ENCODE measurements at places on chromosomes 6 and 20. TPM values are rescaled to one million over a fixed set of nuclear protein-coding genes. Genes with fewer than 3 reads are reported as not detected.

DNA sequence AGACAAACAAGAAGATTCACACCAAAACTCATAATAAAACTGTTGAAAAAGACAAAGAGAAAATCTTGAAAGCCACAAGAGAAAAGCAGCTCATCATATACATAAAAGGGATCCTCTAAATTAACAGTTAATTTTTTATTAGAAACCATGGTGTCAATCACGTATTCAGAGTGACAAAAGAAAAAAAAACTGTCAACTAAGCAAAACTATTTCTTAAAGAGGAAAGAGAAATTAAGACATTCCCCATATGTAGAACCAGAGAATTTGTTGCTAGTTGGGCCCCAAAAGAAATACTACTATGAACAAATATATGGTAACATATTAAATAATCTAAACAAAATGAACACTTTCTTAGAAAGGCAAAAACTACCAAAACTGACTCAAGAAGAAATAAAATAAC lies 74.3 kb upstream of the TENT5A start:
- H3K27ac ChIP-seq: no peak overlapping the region
- H3K27me3 ChIP-seq: no peaks in the 10 kb centered on the region
- DNase-seq: no peak
- no peaks in the 10 kb centered on the region for H3K36me3 ChIP-seq
- H3K4me3 ChIP-seq: no peak overlapping the region
- H3K4me1 ChIP-seq: no peaks in the 10 kb centered on the region

DNA sequence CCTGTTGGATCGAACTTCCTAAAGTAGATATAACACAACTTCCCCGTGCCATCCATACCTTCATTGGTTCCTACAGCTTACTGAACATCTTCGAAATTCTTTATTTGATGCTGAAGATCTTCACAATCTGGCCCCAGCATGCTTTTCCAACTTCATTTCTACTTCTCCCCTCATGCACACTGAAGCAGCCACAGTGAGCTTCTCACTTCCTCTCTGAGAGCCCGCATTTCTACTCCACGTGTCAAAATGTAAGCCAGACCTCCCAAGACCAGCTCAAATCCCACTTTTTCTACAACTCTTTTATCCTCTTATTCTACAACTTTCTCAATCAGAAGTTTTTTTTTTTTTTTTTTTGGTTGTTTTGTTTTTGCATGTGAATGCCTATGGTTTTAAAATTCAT lies 254.7 kb downstream of the GMPR start:
- peaks cover 2% of the 10 kb centered on the region for H3K36me3 ChIP-seq
- DNase-seq: no peak
- peak overlapping the region; percentile 37 for H3K27ac ChIP-seq

- no peaks in the 10 kb centered on the region for H3K36me3 ChIP-seq
- H3K4me1 ChIP-seq: no peaks in the 10 kb centered on the region
- H3K27me3 ChIP-seq: peaks cover 5% of the 10 kb centered on the region
- H3K4me3 ChIP-seq: no peak overlapping the region
These were observed 327.3 kb upstream of the HSF2 start for GRCh38 chr6:122072014-122072647.

GRCh38 chr6:150258381-150258780 lies 110.4 kb upstream of the IYD start:
- H3K4me1 ChIP-seq: peaks cover 22% of the 10 kb centered on the region
- no peak overlapping the region for H3K27ac ChIP-seq
- peaks cover 32% of the 10 kb centered on the region for H3K27me3 ChIP-seq
- DNase-seq: no peak

- no peaks in the 10 kb centered on the region for H3K4me1 ChIP-seq
- H3K27me3 ChIP-seq: no peaks in the 10 kb centered on the region
- H3K4me3 ChIP-seq: no peak overlapping the region
- H3K36me3 ChIP-seq: no peaks in the 10 kb centered on the region
- no peak for DNase-seq
These were observed 265.2 kb upstream of the RIN2 start for GRCh38 chr20:19492687-19493336.

The ATRN gene
- total RNA-seq: 6.8 TPM

DNA sequence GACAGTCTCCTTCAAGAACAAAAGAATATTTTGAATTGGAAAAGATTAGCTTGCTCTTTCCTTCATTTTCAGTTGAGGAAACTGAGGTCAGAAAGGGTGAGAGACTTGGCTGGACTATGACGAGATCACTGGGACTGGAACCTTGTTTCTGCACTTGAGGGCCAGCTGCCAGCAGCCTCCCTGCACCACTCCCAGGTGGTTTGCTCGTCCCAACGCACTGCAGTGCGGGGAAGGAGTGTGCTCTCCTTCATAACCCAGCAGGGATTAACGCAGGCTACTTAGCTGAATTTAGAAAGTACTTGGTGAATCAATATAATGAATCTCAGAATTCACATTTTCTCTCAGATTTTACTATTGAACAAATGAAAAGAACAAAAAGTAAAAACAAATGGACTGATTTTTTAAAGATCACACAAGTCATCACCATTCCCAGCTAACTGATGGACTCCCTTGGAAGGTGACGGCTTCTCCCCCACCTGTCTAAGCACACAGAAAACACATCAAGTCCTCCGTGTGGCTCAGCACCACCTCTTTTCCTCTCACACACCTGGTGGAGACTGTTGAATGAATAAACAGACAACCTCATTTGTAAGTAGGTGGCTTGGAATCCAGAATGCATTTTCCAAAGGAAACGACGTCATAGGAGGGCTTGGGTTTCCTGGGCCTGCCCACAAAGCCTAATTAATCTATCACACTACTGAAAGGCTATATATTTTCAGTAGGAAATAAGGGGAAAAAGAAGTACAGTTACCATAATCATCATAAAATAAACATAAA lies 121.0 kb downstream of the QRSL1 start:
- no peaks in the 10 kb centered on the region for H3K4me1 ChIP-seq
- no peak overlapping the region for H3K27ac ChIP-seq
- no peak for DNase-seq
- H3K27me3 ChIP-seq: peaks cover 8% of the 10 kb centered on the region

The SYCP2 gene
- total RNA-seq: 1.5 TPM

GRCh38 chr6:136607204-136607931 lies 57.1 kb upstream of the MAP7 start:
- H3K4me3 ChIP-seq: no peak overlapping the region
- H3K27ac ChIP-seq: no peak overlapping the region
- DNase-seq: no peak
- H3K36me3 ChIP-seq: no peaks in the 10 kb centered on the region
- peaks cover 13% of the 10 kb centered on the region for H3K4me1 ChIP-seq

- H3K27me3 ChIP-seq: no peaks in the 10 kb centered on the region
- DNase-seq: no peak
- no peak overlapping the region for H3K4me3 ChIP-seq
These were observed 33.5 kb downstream of the BCL2L1 start for GRCh38 chr20:31689141-31689540.

DNA sequence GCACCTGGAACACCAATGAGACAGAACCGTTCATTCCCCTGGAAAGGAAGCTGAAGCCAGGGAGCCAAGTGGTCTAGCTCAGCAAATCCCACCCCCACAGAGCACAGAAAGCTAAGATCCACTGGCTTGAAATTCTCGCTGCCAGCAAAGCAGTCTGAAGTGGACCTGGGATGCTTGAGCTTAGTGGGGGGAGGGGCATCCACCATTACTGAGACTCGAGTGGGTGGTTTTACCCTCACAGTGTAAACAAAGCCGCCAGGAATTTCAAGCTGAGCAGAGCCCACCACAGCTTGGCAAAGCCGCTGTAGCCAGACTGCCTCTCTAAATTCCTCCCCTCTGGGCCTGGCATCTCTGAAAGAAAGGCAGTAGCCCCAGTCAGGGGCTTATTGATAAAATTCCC lies 53.1 kb downstream of the KIF16B start:
- H3K4me1 ChIP-seq: no peaks in the 10 kb centered on the region
- no peak overlapping the region for H3K27ac ChIP-seq
- no peak for DNase-seq
- H3K36me3 ChIP-seq: peaks cover 18% of the 10 kb centered on the region
- no peaks in the 10 kb centered on the region for H3K27me3 ChIP-seq

DNA sequence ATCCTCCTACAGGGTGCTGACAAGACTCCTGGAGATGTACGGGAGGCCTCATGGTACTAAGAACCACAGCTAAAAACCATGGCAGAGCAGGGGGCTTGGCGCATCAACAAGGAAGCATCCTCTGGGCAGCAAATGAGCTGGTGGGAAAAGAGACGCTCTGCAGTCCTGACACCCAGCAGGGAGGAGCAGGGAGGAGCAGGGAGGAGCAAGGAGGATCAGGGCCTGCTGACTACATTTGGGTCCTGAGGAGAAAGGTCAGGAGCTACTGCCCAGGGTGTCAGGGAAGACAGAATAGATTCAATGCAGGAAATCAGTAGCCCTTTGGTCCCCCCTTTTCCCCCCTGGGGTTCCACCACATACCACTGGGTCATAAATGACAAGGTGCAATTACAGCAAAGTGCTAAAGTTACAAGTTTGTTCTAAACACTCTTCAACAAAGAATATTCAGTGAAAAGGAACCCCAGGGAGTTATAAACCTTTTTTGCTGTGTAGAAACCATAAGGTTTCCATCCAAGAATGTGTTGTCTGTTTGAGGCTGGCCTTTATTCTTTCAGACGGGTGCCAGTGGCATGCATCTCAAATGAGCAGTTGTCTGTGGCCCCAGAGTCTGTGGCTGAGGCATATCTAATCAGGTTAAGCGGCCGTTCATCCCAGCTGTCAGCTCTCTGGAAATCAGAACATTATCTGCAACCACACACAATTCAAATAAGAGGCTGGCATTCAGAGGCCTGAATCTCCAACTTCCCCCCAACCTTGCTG lies 325.0 kb downstream of the CDC5L start:
- peaks cover 4% of the 10 kb centered on the region for H3K36me3 ChIP-seq
- no peak overlapping the region for H3K27ac ChIP-seq
- no peak overlapping the region for H3K4me3 ChIP-seq
- peaks cover 13% of the 10 kb centered on the region for H3K4me1 ChIP-seq

Measured in activated CD4-positive, alpha-beta T cell treated with anti-CD3 and anti-CD28 coated beads for 36 hours (primary cell).